ENCODE measurements at places on chromosomes 2 and 18.

DNA sequence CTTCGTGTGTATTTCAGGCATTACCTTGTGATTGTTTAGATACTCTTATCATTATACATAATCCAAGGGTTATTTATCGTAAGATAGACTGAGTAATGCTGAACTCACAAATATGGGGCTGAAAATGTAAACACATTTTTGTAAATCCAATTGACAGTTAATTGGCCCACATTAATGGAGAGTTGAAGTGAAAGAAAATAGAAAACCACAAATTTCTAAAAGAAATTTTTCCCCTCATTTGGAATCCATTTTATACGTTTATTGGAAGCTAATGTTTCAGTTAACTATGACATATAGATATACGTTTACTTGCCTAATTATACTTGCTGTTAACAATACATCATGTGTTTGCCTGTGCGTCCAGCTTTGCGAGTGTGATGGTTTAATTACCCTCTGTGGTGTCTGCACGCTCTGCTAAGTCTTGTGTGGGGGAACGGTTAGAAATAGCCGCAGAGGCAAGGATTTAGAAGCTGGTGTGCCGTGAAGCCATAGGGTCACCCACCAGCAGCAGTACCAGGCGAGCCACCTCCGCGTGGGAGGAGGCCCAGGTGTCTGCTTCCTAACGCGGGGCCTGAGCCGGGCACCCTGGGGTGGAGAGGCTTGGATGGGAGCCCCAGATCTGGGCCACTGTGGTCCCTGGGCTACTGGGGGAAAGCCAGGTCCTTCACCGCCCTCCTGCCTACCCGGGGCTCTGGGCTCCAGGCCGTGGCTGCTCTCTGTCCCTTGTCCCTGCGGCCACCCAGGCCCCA, 38.0 kb downstream of the TSHZ1 start:
- DNase-seq: no peak

DNA sequence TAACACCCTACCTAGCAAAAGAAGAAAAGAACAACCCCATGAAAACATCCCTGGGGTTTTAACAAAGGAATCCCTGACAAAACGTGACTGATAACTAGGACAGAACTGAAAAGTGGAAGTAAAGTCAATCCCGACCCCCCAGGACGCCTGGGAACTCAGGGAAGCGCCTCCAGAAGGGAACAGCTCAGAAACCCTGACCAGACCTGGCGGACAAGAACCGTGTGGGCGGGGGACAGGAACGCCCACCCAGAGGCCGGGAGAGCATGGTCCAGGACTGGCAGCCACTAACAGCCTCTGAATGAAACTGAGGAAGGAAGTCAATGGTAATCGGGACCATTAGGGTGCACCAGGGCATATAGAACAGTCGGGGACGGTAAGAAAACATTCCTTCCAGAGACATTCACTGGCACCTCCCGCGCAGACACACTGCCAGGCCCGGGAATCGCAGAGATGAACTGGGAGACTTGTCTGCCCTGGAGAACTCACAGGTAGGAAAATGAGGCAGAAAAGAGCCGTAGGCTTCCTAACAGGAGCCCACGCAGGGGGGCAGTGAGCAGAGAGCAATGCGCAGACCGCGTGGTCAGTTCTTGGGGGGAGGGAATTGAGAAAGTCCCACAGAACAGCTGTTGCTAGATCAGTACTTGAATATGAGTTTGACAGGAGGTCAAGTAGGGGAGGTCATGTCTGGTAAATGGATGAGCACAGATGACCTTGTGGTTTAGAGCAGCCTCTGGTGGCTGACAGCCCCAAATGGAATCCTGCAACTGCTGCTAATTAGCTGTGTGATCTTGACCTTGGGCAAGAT, 1.3 kb upstream of the TBC1D8 start:
- DNase-seq: peak; percentile 47

DNA sequence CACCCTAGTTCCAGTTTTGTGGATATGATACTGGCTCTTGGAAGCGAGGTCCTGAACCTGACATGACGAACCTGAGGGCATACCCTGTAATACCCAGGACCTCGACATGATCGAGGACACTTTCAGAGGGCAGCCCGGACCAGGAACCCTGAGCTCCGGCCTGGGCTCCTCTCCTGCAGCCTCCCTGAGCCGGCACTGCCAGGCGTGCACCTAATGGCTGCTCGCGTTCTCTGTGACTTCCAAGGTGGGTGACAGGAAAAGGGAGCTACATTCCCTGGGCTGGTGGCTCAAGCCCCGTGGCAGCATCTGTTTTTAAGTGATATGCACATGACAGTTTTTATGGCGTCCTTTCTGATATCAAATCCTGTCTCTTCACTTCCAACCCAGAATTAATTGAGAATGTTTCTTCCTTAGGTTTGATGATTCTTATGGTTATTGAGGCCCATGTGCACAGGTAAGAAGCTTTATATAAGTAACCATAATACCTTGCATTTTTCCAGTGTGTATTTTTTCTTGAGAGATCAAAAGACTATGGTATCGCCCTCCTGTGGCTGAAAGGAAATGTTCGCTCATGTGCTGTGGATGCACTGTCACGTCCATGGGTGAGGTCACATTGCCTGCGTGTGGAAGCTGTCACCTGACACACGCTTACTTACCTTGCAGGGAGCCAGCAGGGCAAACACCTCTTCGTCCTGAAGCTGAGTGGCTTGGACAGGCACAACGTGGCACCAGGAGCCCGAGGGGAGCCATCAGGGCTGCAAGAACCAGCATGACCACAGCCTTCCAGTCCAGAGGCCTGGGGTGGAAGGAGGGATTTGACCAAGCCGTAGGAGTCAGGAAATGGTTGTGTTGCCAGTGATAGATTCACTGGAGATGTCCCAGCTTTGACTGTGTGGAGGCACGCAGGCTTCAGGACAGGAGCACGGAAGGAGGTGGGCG, 367.4 kb upstream of the MYT1L start:
- DNase-seq: no peak

GRCh38 chr2:237441605-237442274, 27.8 kb upstream of the COL6A3 start:
- peak; percentile 50 for DNase-seq

GRCh38 chr18:10329101-10329500, 125.3 kb upstream of the APCDD1 start:
- DNase-seq: peak; percentile 75

DNA sequence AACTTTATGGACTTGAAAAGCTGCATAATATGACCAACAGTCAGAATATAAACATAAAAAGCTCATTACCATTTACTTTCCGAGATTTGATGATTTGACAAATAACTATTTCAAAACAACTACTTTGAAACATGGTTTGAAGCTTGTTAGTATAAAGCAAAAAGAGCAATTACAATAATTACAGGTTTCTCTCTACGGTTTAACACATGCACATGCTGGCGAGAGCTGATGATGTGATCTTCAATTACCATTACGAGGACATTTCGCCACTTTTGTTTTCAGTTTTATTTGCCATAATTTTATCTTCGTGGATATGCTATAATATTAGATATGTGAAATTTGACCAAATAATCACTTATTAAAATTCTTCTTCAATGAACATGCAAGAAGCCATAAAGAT, 270.1 kb downstream of the TCF4 start:
- DNase-seq: peak; percentile 23

GRCh38 chr2:222448748-222449181, 24.4 kb downstream of the SGPP2 start:
- DNase-seq: peak; percentile 22

DNA sequence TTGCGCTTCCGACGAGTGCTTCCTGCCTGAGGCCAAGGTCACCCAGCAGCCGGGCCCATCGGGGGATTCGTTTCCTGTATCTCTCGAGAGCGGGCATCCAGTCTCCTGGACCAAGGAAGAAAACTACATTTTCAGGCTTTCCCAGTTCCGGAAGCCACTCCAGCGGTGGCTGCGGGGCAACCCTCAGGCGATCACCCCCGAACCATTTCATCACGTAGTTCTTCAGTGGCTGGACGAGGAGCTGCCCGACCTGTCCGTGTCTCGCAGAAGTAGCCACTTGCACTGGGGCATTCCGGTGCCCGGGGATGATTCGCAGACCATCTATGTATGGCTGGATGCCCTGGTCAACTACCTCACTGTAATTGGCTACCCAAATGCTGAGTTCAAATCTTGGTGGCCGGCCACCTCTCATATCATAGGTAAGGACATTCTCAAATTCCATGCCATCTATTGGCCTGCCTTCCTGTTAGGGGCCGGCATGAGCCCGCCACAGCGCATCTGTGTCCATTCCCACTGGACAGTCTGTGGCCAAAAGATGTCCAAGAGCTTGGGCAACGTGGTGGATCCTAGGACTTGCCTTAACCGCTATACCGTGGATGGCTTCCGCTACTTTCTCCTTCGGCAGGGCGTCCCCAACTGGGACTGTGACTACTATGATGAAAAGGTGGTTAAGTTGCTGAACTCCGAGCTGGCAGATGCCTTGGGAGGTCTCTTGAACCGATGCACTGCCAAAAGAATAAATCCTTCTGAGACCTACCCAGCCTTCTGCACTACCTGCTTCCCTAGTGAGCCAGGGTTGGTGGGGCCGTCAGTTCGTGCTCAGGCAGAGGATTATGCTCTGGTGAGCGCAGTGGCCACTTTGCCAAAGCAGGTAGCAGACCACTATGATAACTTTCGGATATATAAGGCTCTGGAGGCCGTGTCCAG, 1.0 kb downstream of the MARS2 start:
- DNase-seq: no peak

GRCh38 chr2:64101141-64101591, 43.1 kb downstream of the PELI1 start:
- peak; percentile 54 for DNase-seq

- peak; percentile 89 for DNase-seq
Measured at GRCh38 chr18:8608795-8609658, at the start of gene RAB12. Gene RAB12, plus strand, starts transcription at chr18:8609437. Its CDS starts 3 bp downstream, at chr18:8609440.

- no peak for DNase-seq
Measured at GRCh38 chr2:38978296-38978903, 88.7 kb downstream of the ARHGEF33 start.

Measured in fibroblast of skin of scalp (primary cell).